ENCODE measurements at places on chromosomes 13 and 19. TPM values are rescaled to one million over a fixed set of nuclear protein-coding genes. Genes with fewer than 3 reads are reported as not detected.
A peak's percentile ranks its signal among the peaks of the same experiment; 100 is the strongest.

DNA sequence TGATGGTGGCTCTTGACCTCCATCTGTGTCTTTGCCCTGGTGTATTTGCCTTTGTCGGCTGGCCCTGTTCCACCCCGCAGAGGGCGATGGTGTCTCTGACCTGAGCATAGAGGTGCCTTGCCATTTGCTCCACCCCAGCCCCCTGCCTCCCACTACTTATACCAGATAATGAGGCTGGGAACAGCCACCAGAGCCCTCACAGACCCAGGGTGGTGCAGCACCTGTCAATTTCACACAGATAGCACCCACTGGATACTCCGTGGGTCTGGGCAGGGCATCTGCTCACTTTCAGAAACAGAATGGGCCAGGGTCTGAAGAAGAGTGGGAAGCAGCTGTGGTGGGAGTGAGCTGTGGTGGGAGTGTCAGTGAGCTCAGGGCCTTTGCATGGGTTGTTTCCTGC, 4.1 kb downstream of the ZNF536 start:
- DNase-seq, result no peak

- no peak for DNase-seq
Observed at GRCh38 chr13:22644941-22645340, 535.8 kb upstream of the SGCG start.

DNA sequence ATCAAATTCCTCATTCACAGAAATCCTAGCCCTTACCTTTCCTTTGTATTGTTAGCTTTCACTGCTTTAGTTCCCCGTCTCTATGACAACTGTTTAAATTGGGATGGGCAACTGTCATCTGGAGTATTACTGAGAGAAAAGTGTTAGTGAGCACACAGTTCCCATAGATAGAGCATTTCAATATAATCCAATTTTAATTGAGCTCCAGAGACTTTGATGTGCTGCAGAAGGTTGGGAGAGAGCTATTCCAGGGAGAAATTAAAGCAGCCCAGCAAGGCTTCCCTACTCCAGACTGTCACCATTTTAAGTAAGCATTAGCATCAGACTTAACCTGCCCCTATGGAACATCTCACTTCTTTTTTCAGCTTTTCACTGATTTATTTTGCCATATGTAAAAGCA, 55.0 kb upstream of the MAB21L1 start:
- DNase-seq, result no peak

DNA sequence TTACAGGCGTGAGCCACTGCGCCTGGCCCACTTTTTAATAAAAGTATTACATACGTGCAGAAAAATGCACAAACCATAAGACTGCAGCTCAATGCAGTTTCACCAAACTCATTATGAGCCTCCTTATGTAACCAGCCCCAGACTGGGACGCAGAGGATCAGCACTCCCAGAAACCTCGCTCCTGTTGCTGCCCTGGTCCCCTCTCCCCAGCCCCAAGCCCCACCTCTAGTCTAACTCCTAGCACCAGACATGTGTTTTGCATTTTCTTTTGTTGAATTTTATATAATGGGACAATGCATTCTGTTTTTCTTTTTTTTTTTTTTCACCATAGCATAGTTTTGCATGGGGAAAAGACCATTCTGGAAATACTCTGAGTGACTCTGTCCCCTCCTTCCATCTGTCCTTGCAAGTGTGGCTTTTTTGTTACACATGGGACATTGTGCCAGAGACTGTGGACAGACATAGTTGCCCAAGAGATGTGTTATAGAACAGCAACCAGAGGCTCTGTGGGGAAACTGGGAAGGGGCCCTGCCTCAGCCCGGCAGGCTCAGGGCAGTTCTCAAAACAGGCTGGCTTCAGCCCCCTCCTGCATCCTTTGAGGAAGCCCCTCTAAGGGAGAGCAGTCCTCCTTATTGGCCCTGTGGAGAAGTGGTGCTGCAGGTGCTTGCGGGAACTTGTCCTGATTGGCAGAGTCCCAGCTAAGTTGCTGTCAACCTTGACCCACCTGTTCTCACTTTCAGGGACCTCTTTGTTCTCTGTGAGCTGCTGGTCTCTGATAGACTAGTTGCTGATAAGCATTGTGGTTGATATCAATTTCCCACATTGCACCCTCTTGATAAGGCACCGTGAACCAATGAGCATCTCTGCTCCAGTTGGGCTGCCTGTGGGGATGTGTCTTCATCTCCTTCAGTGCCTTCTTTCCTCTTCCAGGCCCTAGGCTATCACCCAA, 13.8 kb upstream of the OLFM4 start:
- no peak for DNase-seq

DNA sequence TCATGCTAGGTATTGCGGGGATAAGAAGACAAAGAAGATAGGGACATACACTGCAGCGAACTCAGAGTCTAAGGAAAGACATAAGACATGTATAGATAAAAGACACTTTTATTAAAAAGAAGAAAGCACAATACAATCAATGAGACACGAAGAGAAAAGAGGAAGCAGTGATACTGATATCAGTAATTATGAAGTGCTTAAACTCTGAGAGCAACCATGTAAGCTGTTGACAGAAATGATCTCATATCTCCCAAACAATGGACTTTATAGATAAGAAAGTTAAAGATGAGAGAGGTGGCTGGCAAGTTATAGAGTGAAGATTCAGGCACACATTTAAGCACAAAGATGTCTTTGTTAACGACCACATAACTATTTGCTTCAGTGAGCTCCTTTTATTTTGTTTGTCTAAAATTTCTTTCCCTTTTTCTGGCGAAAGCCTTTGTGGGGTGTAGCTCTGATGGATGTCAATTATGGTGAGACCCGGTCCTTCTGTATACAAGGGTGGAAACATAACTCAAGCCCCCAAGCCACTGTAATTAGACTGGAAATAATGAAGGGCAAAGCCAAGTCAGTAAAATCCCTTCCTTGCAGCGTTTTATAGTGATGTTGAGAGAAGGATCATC, 818.0 kb upstream of the SLC10A2 start:
- DNase-seq, result no peak

DNA sequence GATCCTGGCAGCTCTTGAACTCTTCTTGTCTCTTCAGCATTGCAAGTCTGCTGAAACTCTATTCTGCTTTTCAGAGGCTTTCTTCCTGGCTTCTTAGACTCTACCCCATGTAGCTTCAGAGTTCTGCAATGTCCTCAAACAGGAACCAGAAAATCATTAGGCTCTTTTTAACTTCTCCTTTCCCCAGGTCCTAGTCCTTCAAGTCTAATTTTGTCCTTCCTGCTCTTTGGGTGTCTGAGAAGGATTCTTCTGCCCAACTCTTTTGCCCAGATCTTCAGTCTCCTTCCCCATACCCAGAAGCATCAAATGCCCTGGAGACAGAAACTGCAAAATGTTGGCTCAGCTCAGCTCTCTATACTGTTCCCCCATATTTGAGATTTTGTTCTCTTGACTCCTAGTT, 50.0 kb upstream of the CALM3 start:
- no peak for DNase-seq

- DNase-seq, result no peak
Observed at GRCh38 chr13:113451951-113452421, 1.3 kb downstream of the ADPRHL1 start.

DNA sequence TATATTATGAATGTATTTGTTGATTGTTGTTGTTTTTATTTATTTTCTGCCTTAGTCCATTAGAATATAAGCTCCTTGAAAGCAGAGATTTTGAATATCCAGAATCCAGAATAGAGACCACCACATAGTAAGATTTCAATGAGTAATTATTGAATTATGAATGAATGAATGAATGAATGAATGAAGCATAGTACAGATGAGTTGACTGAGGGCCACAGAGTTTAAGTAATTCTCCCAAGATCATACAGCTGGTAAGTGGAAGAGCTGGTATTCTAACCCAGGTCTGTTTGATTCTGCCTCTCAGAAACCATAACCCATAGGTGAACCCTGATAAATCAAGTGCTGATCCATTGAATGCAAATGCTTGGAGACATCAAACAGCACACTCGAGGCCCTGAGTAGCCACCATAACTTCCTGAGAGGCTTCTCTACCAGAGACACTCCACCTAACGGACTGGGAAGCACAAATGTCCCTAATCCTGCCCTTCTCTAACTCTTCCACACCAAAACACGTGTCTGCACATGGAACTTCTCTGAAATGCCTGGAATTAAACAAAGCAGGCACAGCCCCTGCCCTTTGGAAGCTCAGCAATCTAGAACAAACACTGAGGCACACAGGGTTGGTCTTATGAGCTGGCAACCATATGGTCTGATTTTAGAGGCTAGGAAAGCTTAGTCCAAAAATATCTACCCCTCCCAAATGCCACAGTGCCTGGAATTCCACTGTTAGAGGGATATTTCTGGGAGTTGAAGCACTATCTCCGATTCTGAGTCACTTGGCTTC, 190.1 kb downstream of the FOXO1 start:
- DNase-seq, result no peak

- DNase-seq, result peak; percentile 82
Observed at GRCh38 chr13:100209857-100210825, 121.2 kb downstream of the PCCA start.

DNA sequence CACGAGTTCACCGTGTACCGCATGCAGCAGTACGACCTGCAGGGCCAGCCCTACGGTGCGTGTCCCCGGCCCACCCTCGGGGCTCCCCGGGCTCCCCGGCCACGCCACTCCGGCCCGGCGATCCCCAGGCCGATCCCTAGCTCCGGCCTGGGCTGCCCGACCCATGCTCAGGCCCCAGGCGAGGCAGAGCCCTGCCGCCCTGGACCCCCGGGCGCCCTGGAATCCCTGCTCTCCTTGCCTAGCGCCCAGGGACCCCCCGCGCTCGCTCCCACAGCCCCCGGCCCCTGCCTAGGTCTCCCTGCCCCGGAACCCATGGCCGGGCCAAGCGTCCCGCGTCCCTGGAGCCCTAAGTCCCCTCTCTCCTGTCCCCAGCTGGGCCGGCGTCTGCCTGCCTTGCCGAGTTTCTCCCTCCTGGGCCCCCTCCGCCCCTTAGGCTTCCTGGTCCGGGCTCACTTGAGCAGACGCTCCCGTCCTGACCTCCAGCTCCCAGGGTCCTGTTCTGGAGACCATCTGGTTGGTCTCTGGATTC, 494 bp downstream of the NCLN start:
- no peak for DNase-seq

DNA sequence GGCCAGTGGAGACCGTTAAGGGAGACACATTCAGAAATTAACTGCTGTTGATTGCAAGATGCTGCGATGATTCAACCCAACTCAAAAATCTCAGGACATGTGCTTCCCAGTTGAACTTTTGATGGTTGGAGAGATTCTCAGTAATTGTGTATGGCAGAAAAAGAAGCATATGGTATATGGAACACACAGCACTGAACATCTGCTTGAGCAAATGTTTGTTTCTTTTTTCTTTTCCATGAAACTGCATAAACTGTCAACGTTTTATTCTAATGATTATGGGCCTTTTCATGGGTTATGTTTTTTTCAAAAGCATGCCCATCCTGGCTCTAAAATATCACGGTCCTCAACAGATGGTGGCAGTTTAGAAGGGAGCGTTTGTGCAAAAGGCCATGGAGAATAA, 40.1 kb upstream of the USP29 start:
- DNase-seq, result no peak

GRCh38 chr13:51612867-51613266, 28.6 kb downstream of the WDFY2 start:
- no peak for DNase-seq

GRCh38 chr13:49240017-49240416, 7.7 kb upstream of the CDADC1 start:
- peak; percentile 46 for DNase-seq

DNA sequence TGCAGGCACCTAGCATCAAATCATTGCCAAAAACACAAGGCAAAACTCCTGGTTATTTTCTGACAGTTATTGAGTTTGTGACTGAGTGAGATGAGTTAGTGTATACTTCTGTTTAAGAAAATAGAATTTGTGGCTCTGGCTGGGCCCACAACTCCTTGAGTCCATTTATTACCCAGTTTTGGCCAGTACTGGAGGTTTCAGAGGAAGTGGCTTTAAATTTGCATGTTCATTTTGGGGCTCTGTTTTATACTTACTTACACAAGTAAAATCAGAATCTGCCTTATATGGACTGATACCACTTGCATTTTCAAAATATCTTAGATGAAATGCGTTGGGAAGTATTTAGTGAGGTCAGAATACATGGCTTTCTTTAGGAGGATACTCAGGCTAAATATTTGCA, 29.0 kb downstream of the TNFSF11 start:
- DNase-seq, result no peak

- peak; percentile 27 for DNase-seq
Observed at GRCh38 chr13:24997367-24997967, 98.5 kb upstream of the PABPC3 start.

Gene TMEM272
- total RNA-seq, result not detected

Gene FBXL12
- total RNA-seq, result 8.1 TPM

Gene ZNF146
- total RNA-seq, result 106 TPM

Gene GRIK5
- total RNA-seq, result not detected

Gene MISP3
- under 0.01 TPM for total RNA-seq

Gene NALCN
- total RNA-seq, result 5.6 TPM

Gene RPS19
- total RNA-seq, result 230 TPM

Gene PGLYRP1
- total RNA-seq, result not detected

Gene GPR4
- not detected for total RNA-seq

Gene IRGC
- total RNA-seq, result not detected

Gene ADAT3
- total RNA-seq, result 0.36 TPM

Gene STARD13
- 46.9 TPM for total RNA-seq

Gene SPACA4
- not detected for total RNA-seq

Gene KCNN4
- 0.54 TPM for total RNA-seq

Gene ZNF793
- total RNA-seq, result 0.72 TPM
